DMS53 (cell line): ENCODE measurements at places on chromosomes 7 and 10.
A peak's percentile ranks its signal among the peaks of the same experiment; 100 is the strongest.

DNA sequence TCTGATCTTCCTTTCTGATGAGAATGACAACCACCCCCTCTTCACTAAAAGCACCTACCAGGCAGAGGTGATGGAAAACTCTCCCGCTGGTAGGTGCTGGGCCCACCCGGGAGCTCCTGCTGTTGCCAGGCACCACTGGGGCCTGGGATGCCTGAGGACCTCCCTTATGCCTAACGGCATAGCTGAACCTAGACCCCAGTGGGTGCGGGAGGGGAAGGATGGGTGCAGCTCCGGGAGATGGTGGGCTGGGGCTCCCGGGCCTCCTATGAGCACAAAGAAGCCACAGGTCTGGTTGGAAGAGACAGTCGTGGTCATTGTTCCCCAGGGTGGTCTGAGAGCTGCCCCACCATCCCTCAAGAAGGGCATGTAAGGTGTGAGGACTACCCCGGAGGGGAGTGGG lies 15.6 kb upstream of the VSIR start:
- DNase-seq: no peak

DNA sequence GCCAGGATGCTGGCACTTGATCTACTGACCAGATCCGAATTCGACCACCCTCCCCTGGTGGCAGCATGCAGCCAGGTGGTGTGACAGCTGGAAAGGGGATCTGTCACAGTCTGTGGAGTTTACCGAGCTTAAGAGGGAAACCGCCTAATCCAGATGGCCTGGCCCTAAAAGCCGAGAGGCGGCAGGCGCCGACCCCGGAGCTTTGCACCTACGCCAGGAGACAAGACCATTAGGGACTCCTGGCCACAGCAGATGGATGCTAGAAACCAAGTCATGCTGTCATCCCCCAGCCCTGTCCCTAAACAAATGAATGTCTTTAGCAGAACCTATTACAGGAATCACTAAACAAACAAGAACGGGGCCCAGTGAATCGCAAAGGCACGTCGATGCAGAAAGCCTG lies 27.7 kb downstream of the RCC1L start:
- no peak for DNase-seq

- DNase-seq: peak; percentile 78
Observed at GRCh38 chr10:132298038-132298881, 9.5 kb downstream of the STK32C start.

DNA sequence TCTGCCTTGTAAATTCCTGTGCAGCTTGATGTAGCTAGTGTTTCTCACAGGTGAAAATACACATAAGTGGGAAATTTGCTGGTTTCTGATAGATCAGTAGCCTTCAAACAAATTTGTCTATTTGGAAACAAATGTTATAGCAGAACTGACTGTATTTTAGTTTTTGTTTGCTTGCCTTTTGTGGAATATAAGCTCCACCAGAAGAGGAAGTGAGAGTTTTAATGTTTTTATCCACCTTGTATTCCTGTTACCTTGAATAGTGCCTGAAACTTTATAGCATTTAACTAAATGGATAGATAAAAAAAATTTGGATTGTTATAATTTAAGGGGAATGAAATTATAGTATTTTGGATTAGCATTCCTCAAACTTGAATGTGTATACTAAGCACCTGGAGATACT lies 9.8 kb downstream of the WAC start:
- no peak for DNase-seq

- no peak for DNase-seq
Observed at GRCh38 chr7:57201021-57201894, 69.0 kb upstream of the ZNF479 start.

- no peak for DNase-seq
Observed at GRCh38 chr10:105586451-105587098, 945.5 kb downstream of the SORCS3 start.

- DNase-seq: no peak
Observed at GRCh38 chr7:102813191-102814024, 64.6 kb downstream of the FAM185A start.

GRCh38 chr7:1514995-1515401 lies 10.8 kb upstream of the INTS1 start:
- DNase-seq: no peak

- no peak for DNase-seq
Observed at GRCh38 chr10:51266496-51266895, 192.2 kb downstream of the PRKG1 start.

DNA sequence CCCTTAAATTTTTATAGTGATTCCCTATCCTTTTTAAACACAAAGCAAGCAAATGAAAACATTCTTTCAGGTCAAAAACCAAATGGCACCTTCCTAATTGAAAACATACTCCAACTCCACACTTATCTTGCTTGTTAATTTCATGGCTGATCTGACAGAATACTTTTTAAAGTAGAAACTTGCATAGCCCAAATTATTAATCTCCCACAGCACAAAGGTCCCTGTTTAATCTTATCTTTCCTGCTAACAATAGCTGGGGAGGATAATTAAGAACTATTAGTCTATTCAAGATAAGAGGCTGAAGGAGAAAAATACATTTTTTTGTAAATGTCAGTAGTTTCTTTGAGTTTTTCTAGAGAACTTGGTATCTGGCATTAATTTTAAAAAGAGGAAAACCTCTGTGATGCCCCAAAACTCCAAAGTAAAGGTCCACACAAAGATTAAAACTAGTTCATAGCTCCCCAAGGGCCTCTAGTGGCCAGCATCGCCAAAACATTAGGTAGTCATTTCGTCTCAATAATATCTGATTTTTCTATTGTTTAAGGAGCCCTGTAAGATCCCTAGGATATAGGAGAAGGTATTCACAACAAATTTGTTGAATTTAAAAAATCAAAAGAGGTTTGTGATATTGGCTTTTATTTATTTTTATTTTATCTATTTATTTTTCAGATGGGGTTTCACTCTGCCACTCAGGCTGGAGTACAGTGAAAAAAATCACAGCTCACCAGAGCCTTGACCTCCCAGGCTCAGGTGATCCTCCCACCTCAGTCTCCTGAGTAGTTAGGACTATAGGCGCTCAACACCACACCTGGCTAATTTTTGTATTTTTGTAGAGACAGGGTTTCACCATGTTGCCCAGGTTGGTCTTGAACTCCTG lies 14.7 kb downstream of the CDNF start:
- peak; percentile 78 for DNase-seq

- no peak for DNase-seq
Observed at GRCh38 chr7:107824858-107825257, 21.8 kb upstream of the SLC26A3 start.

GRCh38 chr7:27154901-27155815 lies 1.3 kb downstream of the HOXA7 start:
- DNase-seq: peak; percentile 78

DNA sequence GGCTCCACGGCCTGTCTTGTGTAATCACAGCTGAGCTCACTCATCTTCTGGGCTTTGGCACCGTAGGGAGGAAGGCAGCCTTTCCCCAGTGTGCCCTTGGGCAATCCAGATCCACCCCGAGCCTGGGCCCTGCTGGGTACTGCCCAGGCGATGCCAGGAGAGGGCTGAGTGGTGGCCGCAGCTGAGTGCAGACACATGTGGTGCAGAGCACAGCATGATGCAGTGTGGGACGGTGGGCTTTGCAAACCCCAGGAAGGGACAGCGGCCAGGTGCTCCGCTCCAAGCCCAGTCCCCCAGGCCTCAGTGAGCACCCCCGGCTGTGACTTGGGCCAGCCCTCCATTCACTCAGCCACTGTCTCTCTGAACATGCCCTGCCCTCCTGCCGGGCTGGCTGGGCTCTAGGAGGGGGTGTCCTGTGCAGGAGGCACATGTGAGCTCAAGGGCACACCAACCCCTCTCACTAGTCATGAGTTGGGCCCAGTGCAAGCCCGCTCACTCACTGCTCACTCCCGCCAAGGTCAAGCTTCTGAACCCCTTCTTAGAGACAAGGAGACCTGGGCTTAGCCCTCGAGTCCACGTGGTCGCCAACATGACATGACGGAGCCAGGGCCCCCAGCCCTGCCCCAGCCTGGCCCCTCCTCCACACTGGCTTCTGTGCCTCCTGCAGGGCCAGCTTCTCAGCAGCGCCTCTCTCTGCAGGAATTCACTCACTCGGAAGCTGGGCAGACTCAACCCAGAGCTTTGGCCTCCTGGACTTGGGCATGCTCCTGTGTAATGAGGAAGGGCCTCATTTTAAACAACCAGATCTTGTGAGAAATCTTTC lies 77.5 kb upstream of the INSIG1 start:
- no peak for DNase-seq

DNA sequence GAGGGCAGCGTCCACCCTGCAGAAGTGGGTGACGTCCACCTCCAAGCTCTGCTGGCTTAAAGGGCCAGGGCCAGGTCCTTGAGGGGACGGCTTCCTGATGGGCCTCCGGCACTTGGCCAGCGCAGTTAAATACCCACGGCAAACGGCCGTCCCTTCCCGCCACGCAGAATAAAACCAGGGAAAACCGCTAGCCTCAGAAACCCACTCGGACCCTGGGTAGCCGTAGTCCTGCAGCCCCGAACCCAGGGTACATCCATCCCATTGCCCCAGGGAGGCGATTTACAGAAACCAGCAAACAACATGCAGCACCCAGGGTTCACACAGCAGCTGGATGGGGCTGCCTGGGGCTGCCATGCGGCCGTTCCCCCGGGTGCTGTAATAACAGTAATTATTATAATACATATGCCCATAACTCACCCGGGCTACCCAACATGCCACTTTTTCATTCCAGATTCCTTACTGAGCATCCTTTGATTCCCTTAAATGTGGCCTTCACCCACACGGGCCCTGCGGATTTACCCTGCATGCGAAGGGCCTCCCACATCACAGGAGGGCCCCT lies 81.5 kb upstream of the PDGFA start:
- no peak for DNase-seq

DNA sequence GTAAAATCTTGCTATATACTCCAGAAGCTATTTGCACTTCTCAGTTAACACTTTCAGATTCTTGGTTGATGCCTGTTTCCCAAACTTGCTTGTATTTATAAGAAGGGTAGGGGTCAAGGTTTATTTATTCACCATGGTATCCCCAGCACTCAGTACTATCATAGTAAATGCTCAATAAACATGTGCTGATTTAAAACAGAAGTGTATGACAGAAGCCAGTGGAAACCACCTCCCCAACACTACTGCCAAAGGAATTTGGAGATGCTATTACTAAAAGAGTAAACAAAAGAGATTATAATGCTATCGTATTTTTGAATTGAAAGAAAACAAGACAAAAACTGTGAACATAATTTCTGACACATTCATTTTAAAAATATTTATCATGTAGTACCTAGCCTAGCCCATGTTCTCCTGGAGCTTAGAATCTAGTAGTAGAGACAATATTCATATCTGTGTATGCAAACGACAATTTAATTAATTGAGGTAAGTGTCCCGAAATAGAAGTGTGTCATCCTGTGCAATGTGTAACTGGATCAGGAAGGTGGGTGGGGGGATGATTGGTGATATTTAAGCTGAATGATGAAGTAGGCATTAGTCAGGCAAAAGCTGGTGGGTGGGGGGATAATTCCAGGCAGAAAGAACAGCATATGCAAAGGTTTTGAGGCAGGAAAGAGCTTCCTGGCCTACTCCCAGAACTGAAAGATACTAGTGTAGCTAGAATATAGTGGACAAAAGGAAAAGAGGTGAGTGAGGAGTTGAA lies 77.5 kb downstream of the HGF start:
- DNase-seq: no peak

DNA sequence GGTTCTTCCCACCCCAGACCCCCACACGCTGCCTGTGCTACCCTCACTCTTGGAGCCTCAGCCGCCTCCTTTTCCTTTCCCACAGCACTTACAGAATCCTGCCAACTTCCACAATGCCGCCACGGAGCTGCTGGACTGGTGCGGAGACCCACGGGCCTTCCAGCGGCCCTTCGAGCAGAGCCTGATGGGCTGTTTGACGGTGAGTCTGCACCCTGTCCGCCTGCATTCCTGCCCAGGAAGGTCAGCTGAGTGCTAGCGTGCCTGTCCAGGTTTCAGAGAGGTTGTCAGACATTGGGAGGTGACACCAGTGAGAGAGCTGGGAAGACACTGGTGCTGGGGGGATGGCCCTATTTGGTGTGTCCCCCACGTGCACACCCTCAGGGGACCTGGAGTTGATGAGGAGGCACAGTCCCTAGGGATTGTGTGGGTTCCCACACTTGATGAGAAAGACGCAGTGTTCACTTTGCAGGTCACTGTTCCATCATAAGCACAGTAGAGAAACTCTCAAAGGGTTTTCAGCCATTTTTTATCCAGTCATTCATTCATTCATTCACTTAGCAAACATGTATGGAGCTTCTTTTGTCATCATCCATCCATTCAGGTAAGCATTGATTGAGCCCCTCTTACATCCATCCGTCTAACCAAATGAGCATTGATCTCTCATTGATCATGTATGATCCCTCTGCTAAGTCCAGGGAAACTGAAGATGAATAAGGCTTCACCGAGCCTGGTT lies 138.9 kb upstream of the PPIF start:
- DNase-seq: no peak

GRCh38 chr10:17001297-17001744 lies 128.3 kb downstream of the CUBN start:
- peak; percentile 12 for DNase-seq

DNA sequence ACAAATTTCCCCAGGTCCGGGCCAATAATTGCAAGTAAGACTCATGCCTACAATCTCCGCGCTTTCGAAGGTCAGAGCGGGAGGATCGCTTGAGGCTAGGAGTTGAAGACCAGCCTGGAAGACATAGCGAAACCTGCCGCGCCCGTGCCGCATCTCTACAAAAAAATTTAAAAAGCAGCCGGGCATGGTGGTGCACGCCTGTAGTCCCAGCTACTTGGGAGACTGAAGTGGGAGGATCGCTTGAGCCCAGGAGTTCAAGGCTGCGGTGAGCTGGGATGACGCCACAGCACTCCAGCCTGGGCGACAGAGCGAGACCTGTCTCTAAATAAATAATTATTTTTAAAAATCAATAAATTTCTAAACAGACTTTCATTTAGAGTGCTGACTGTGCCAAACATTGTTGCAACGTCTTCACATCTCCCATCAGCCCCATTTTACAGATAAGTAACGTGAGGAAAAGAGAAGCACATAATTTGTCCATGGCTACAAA lies 494 bp upstream of the CFAP43 start:
- DNase-seq: no peak

DNA sequence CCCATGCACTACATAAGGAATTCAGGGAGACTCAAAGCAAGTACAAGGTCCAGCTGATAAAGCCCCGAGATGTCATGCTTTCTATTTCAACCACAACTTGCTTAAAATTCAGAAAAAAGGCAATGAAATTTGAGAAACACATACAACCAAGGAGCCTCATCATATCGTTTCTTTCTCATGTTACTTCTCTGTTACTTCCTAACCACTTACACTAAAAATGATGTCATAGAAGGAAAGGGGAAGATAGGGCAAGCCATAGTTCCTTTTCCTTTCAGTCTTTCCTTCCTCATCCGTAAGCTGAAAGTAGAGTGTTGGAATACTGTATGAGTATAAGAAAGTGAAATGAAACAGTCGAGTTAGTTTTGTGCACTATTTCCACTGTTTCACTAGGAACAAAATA lies 27.9 kb upstream of the CDK14 start:
- no peak for DNase-seq
